ENCODE measurements at places on chromosomes 5 and 9. TPM values are rescaled to one million over a fixed set of nuclear protein-coding genes. Genes with fewer than 3 reads are reported as not detected.

Gene C5orf15
- 48.1 TPM for polyA plus RNA-seq

Gene WWC1
- polyA plus RNA-seq, result 1.4 TPM

Gene TMEM174
- not detected for polyA plus RNA-seq

Gene FCN2
- not detected for polyA plus RNA-seq

Gene PCDHGA1
- polyA plus RNA-seq, result 1.9 TPM

Gene FAT2
- polyA plus RNA-seq, result not detected

Gene WDR38
- polyA plus RNA-seq, result not detected

Gene SREK1
- polyA plus RNA-seq, result 48.9 TPM

Gene NSG2
- polyA plus RNA-seq, result 0.04 TPM

Gene FAF2
- 36.9 TPM for polyA plus RNA-seq

Gene PLAC8L1
- 0.33 TPM for polyA plus RNA-seq

Gene MAPKAP1
- polyA plus RNA-seq, result 113 TPM

Gene TCF7
- polyA plus RNA-seq, result 0.86 TPM

Gene FAM200C
- polyA plus RNA-seq, result 1.6 TPM

Gene RFESD
- 1.9 TPM for polyA plus RNA-seq

Gene LRRC19
- polyA plus RNA-seq, result not detected

Gene AK1
- 65.1 TPM for polyA plus RNA-seq

Gene GRIN3A
- not detected for polyA plus RNA-seq

Gene FGF18
- polyA plus RNA-seq, result 0.04 TPM

Gene SERF1A
- 1.5 TPM for polyA plus RNA-seq

Gene NAIP
- polyA plus RNA-seq, result 3.7 TPM

Gene ARSI
- polyA plus RNA-seq, result 5.2 TPM

Gene HSD17B4
- polyA plus RNA-seq, result 107 TPM

Gene ZER1
- 64.5 TPM for polyA plus RNA-seq

Gene GNA14
- polyA plus RNA-seq, result 0.22 TPM

Gene PTAR1
- 20.5 TPM for polyA plus RNA-seq

Gene NUTM2G
- polyA plus RNA-seq, result not detected

Gene PCDHB9
- 0.49 TPM for polyA plus RNA-seq

Gene CNTNAP3
- 0.27 TPM for polyA plus RNA-seq

Gene EDIL3
- polyA plus RNA-seq, result 13.8 TPM

Gene SPINK13
- polyA plus RNA-seq, result not detected

Gene OR1K1
- not detected for polyA plus RNA-seq

Gene TRIM36
- polyA plus RNA-seq, result 0.15 TPM

Gene SPAG8
- 0.50 TPM for polyA plus RNA-seq

Gene OMD
- polyA plus RNA-seq, result 0.21 TPM

Gene PCDHGA5
- polyA plus RNA-seq, result 1.6 TPM

Gene CD72
- 1.1 TPM for polyA plus RNA-seq

Gene CCNB1
- polyA plus RNA-seq, result 67.0 TPM

Gene LRRC70
- 0.07 TPM for polyA plus RNA-seq

Gene ARHGEF39
- polyA plus RNA-seq, result 4.1 TPM

Gene CCNI2
- polyA plus RNA-seq, result 0.15 TPM

Gene PRRX2
- polyA plus RNA-seq, result 37.4 TPM

Gene PLCXD3
- polyA plus RNA-seq, result 0.06 TPM

Gene FUBP3
- polyA plus RNA-seq, result 28.7 TPM

Gene BTNL8
- polyA plus RNA-seq, result not detected

Gene SLC6A18
- not detected for polyA plus RNA-seq

Gene SLC38A9
- polyA plus RNA-seq, result 25.1 TPM

Gene TAF11L12
- not detected for polyA plus RNA-seq

Gene LHX3
- not detected for polyA plus RNA-seq

All from BJ (cell line).